ENCODE measurements at places on chromosomes 5 and 9. TPM values are rescaled to one million over a fixed set of nuclear protein-coding genes. Genes with fewer than 3 reads are reported as not detected.

DNA sequence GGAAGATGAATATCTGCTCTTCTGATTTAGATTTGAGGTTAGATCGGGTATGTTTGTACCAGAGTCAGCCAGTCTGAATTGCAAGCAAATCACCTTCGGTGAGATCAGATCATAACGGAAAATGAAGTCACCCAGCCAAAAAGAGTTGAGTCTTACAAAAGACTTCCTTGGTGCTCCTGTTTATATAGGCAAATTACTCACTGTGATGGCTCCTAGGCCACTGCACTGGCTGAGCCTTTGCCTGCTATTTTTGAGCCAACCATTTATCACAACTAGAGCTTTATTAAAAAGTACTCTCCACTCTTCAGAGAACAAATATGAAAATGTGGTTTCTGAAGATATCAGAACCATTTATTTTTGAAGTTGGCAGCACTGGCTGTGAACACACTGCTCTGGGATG lies 277.7 kb upstream of the PCSK5 start:
- no peaks in the 10 kb centered on the region for H3K4me1 ChIP-seq
- H3K27me3 ChIP-seq: no peaks in the 10 kb centered on the region
- no peak overlapping the region for H3K27ac ChIP-seq

DNA sequence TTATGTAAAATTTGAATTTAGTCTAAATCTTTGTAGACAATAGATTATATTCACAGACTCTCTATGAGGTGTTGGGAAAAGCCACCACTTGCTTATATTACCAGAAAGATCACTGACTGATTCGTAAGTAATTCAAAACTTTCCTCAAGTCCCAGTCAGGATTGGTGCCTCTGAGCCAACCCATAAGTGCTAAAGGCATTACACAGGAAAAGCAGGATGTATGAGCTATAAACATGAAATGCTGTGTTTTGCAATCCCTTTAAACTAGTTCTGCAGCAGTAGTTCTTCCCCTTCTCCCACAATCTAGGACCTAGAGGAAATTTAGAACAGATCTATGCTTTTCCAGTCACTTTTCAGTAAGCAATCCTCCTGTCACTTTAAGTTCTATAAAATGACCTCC lies 48.0 kb downstream of the SHLD3 start:
- H3K36me3 ChIP-seq: peaks cover 17% of the 10 kb centered on the region
- H3K4me1 ChIP-seq: no peaks in the 10 kb centered on the region
- no peaks in the 10 kb centered on the region for H3K27me3 ChIP-seq

GRCh38 chr5:32319926-32320543 lies 7.3 kb upstream of the MTMR12 start:
- H3K27ac ChIP-seq: no peak overlapping the region
- DNase-seq: no peak
- H3K4me3 ChIP-seq: no peak overlapping the region
- H3K27me3 ChIP-seq: no peaks in the 10 kb centered on the region
- H3K36me3 ChIP-seq: no peaks in the 10 kb centered on the region

DNA sequence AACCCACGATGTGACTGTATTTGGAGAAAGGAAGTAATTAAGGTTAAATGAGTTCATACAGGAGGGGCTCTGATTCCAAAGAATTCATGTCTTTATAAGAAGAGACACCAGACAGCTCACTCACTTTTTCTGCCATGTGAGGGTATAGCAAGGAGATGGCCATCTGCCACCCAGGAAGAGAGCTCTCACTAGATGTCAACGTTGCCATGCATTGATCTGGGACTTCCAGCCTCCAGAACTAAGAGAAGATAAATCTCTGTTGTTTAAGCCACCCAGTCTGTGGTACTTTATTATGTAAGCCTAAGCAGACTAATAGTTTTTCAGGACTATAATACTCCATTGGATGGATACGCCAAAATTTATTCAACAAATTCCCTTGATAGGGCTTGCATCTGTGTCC lies 89.8 kb upstream of the RAD23B start:
- H3K27ac ChIP-seq: no peak overlapping the region
- DNase-seq: no peak
- no peaks in the 10 kb centered on the region for H3K27me3 ChIP-seq
- H3K36me3 ChIP-seq: no peaks in the 10 kb centered on the region
- H3K4me3 ChIP-seq: no peak overlapping the region
- H3K4me1 ChIP-seq: no peaks in the 10 kb centered on the region

DNA sequence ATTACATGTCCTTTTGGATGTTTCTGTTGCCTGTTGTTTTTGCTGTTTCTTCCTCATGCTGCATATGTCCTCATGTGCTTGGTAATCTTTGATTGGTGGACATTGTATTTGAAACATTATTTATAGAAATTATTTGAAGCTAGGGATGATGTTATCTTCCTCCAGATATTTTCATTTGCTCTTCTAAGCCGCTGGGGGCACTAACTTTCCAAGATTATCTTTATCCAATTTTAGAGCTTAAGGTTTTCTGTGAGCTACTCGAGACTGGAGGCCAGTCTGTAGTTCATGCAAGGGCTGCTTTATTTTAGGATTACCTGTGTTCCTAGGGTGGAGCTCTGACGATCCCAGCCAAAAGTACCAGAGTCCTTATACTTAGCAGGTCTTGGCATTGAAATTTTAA lies 40.9 kb downstream of the STX17 start:
- H3K4me1 ChIP-seq: no peaks in the 10 kb centered on the region
- H3K27me3 ChIP-seq: no peaks in the 10 kb centered on the region
- no peak for DNase-seq
- H3K27ac ChIP-seq: no peak overlapping the region
- H3K4me3 ChIP-seq: no peak overlapping the region

DNA sequence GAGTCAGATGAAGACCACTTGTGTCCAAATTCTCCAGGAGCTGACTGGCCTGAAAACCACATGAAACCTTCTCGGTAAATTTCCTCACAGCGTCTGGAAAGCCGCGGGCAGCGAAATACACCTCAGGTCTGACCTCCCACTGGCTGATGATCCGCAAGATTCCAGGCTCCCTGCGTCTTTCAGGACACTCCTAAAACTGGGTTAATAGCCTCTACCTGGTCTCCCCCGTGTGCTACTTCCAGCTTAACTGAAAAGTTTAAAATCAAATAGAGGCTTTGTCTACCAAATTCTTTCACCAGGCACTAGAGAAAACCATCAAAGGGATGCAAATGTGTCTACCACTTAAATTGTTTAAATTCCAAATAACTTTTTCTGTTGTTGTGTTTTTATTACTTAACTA lies 312.6 kb downstream of the DRD1 start:
- H3K36me3 ChIP-seq: no peaks in the 10 kb centered on the region
- DNase-seq: no peak
- H3K4me1 ChIP-seq: no peaks in the 10 kb centered on the region
- H3K27me3 ChIP-seq: no peaks in the 10 kb centered on the region

DNA sequence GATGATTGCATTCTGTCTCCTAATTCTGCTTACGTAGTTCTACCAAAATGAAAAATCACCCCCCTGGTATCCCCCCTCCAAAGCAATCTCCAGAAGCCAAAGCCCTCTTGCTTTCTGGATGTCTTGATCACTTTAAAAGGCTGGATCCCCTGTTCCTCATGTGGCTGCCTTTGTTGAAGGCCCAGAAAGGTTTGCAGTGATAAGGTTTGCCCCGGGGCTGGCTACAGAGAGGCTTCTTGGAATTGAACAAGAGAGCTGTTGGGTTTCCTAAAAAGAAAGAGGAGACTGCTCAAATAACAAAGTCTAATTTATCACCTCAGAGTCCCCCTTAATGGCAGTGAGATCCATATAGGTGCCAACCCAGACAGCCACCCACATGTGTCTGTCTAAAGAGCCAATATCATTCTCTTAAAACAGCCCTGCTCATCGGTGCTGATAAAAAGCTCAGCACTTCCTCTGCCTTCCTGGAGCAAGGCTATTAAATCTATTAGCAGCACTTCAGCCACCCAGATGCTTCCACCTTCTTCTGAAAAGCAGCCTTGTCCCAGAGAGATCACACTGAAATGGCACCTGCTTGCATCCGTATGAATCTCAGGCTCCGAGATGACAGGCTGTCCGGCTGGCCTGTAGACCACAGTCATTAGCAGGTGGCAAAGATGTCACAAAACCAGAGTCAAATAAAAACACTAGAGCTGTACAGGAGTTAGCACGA lies 70.9 kb downstream of the TEX10 start:
- peaks cover 15% of the 10 kb centered on the region for H3K36me3 ChIP-seq
- H3K27me3 ChIP-seq: no peaks in the 10 kb centered on the region

The SLC4A9 gene
- not detected for total RNA-seq

GRCh38 chr9:112299514-112299913 lies 33.9 kb downstream of the PTBP3 start:
- peaks cover 12% of the 10 kb centered on the region for H3K36me3 ChIP-seq
- no peak overlapping the region for H3K4me3 ChIP-seq
- H3K4me1 ChIP-seq: no peaks in the 10 kb centered on the region
- H3K27ac ChIP-seq: no peak overlapping the region

DNA sequence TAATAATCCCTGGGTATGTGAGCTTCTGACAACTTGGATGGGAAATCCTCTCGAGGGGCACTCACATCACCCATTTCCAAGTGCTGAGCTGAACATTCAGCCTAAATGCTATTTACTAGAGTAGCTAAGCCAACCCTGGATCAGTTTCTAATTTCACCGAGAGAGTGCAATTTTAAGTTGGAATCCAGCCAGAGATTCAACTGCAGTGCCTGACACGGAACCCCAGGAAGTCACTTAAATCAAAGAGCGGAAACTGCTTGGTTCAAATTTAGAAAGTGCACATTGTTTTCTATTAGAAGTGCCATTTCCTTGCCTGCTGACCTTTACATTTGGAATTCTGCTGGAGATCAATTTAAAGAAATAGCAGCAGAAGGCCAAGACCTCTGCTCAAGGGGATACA lies 8.8 kb downstream of the SPRY4 start:
- peaks cover 73% of the 10 kb centered on the region for H3K4me1 ChIP-seq
- no peak overlapping the region for H3K4me3 ChIP-seq
- H3K27me3 ChIP-seq: no peaks in the 10 kb centered on the region
- no peak for DNase-seq
- H3K27ac ChIP-seq: peak overlapping the region; percentile 22
